GM12865 (cell line): ENCODE measurements at places on chromosomes 13 and 19.

DNA sequence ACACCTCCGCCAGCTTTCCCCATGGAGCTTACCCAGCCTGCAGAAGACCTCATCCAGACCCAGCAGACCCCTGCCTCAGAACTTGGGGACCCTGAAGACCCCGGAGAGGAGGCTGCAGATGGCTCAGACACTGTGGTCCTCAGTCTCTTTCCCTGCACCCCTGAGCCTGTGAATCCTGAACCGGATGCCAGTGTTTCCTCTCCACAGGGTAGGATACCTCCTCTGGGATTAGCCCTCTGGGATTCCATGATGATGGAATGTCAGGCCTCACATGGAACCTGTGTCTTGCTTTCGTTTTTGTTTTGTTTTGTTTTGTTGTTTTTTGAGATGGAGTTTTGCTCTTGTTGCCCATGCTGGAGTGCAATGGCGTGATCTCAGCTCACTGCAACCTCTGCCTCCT, 1.9 kb downstream of the RFXANK start:
- no peak for DNase-seq

DNA sequence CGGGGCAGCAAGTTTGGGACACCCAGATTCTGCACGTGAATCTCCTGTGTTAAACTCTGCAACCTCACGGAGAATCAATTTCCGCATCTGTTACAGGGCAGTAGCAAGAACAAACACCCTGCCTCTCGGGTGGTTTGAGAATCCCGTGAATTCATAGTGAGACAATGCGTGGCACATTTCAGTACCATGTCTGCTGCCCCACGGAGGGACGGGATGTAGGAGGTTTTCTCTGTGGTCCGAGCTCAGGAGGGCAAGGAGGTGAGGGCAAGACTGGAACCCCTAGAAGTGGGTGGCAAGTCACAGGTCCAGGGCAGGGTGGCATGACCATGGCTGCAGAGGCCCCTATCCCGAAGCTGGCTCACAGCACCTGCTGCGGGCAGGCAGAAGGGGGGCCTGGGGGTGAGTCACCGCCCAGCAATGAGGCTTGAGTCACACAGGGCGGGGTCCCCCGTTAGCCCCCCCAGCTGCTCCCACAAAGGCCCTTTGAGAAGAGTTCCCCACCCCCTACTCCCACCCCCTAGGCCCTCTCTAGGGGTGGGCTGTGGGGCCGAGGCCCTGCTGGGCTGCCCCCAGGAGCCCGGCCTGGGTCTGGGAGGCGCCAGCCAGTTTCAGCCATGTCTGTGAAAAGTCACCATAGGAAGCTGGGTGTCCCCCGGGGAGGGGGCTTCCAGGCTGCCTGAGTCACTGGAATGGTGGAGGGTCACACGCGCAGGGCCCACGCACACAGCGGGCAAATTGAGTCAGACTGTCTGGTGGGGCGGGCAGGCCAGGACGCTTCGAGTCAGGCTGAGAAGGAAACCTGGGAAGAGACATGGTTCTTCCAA, 25.8 kb upstream of the NANOS3 start:
- DNase-seq: no peak

DNA sequence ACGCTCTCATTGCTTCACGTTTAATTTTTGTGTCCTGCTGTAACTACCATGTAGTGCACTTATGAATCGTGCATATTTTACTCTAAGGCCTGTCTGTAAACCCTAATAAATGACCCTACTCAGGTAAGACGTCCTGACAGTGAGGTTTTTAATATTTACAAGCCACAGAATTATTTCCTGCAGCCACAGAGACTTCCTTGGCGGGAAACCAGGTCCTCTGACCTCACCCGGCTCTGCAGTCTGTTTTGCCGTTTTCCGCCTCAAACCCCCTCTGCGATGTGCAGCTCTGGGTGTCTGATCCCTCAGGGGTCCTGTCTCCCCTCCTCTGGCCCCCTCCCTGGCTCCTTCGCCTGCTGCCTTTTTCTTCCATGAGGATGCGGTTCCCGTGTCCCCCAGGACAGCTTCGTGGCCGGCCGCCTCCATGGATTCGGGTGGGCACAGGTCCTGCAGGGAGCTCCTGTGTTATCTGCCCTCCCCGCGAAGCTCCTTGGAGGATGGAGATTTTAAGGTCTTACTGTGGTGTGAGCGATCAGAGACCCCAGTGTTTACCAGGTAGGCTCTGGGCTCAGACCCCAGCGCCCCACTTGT, 66.3 kb downstream of the MCF2L start:
- DNase-seq: no peak

DNA sequence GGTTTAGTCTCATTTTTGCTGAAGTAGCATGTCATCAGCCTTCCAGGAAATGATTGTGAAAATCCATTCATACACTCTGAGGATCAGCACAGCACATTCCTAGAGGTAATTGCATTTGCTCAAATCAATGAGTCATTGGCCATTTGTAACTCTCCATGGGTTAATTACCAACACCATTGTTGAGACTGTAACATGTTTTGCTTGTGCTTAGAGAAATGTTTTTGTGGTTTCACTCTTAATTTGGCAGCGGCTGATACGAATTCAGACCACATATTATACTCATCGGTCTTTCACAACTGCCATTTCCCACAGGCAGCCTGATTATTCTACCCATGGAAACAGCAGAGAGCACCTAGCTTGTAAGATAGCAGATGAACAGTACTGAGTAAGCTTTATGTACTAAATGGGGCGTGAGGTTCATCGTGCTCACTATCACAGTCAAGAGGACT, 110.3 kb downstream of the NHLRC3 start:
- peak; percentile 21 for DNase-seq

DNA sequence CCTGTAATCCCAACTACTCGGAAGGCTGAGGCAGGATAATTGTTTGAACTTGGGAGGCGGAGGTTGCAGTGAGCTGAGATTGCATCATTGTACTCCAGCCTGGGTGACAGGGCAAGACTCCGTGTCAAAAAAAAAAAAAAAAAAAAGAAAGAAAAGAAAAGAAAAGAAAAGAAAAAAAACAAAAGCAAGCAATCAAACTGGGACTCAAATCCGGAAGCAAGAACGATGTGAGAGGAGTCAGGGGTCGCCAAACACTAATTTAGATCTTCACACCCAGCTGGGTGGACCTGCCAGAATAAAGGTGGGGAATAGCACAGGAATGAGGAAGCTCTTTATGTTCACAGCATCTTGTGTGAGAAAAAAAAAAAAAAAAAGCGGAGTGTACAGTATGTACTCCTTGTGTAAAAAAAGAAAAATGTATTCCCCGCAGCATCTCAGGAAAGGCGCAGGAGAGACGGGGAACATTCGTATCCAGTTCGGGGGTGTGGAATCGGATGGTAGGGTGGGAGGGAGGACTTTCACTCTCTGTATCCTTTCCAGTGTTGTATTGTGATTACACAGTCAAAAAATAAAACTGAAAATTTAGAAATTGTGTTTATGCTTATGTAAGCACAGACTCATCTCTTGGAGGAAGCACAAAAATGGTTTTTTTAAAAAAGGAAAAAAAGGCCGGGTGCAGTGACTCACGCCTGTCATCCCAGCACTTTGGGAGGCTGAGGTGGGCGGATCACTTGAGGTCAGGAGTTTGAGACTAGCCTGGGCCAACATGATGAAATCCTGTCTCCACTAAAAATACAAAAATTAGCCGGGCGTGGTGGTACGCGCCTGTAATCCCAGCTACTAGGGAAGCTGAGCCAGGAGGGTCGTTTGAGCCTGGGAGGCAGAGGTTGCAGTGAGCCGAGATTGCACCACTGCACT, 7.6 kb downstream of the DNAJB1 start:
- DNase-seq: no peak

DNA sequence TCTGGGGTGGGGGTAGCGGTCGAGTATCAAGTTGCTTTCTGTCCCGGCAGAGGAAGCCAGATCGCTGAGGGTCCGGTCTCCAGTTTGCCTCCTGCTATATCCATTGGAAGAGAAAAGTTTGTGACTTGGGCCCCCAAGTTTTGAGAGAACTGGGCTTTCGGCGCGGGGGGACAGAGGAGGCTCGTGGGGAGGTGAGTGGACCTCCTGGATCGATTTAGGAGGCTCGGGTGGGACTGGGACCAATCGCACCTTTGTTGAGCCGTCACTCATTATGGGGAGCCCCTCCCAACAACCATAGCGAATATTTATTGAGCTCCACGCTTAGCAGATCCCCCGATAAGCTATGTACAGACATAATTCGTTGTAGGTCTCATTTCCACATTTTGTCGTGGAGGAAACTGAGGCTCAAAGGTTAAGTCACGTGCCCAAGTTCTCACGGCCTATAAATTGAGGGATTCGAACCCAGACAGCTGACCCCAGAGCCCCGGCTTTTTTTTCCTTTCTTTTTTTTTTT, 909 bp downstream of the RFXANK start:
- DNase-seq: no peak

- DNase-seq: peak; percentile 41
Measured at GRCh38 chr13:74025369-74025768, 108.8 kb downstream of the KLF12 start.

DNA sequence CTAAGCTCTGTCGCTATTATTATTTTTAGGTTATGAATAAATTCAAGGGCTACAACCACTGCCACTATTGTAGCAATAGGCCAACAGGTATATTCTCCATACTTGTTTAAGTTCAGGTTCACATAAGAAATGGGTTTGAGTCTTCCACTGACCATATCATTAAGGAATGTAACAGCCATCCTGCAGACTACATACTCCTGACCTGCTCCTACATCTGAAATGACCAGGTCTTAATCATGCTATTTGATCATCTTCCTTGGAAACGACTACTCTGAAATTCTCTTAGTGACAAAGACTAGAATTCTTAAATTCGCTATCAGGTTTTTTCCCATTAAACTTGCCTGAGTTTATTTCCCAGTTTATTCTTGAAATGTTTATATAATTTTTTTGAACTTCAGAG, 66.8 kb downstream of the IPO5 start:
- no peak for DNase-seq

GRCh38 chr13:72113076-72113475, 246.1 kb upstream of the DACH1 start:
- no peak for DNase-seq

DNA sequence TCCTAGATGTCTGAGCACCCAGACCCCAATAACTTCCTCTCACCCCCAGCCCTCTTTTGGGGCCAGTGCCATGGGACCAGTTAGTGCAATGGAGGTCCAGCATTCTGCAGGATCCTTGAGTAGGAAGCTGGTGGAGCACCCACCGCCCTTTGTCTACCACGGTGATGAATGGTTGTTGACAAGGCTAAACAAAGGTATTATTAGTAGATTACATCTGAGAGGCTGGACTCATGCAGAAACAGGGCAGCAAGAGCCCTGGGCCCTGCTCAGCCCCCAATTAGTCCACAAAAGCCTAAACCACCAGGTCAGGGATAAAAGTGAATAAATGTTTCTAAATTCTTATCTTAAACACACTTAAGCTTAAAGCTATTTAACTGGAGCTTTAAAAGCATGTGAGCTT, 196.5 kb upstream of the TSHZ3 start:
- no peak for DNase-seq

DNA sequence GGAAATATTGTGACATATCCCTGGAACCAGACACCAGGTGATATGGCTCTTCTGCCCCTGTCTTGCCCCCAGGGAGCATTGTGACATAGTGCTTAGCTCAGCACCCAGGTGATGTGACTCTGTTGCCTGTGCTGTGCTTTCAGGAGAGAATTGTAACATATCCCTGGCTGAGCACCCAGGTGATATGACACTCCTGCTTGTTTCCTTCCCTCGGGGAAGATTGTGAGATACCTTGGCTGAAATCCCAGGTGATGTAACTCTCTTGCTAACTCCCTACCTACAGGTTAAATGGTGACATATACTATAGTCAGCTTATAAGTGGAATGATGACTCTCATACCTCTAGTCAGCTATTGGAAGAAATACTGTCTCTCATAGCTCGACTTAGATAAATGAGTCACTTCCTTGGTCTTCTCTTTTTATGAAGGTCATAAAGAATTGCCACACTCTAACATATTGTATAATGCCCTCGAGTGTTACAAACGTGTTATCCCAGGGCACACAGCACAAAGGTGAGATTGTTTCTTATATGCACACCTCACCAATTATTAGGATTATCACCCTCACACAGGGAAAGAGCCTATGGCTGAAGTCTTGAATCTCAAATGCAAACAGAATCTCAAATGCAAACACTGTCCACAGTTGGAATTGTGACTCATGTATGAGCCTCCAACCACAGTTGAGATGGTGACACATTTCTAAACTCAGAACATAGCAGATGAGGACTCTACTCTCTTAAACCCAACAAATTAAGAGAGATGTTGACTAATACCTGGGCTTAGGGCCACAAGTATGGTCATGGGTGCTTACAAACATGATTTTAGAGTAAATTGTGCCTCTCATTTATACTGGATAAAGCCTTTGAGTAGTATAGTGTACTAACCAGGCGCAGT, 32.7 kb upstream of the ZNF254 start:
- no peak for DNase-seq
